Right renal cortex interstitium (tissue), 3 donors: ENCODE measurements at places on chromosomes 16 and 17. TPM values are rescaled to one million over a fixed set of nuclear protein-coding genes. Genes with fewer than 3 reads are reported as not detected.

Gene C17orf78
- not detected for polyA plus RNA-seq

DNA sequence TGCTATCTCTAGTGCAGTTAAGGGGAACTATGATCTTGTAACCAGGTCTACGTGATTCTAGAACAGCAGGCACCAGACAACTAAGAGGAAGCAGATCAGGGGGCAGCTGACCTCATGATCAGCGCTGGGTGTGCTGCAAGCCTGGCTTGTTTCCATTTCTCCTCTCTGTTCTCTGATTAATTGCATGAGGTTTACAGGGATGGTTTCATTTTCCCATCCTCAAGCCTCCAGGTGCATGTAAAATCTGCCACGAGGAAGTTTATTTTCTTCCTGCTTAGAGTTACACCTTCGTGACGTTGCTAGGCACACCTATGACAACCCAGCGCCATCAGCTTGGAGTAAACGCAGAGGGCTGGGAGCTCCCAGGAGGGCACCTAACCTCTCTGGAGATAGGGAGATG, 4.3 kb upstream of the NUPR1 start:
- DNase-seq, result no peak

Gene KSR1
- 42.9 TPM for polyA plus RNA-seq

Gene SMIM36
- polyA plus RNA-seq, result 0.06 TPM

- DNase-seq, result no peak
Observed at GRCh38 chr17:49459401-49459984, 35.6 kb upstream of the NGFR start.

Gene CRAMP1
- polyA plus RNA-seq, result 16.0 TPM

Gene EZH1
- polyA plus RNA-seq, result 37.3 TPM

GRCh38 chr17:40331743-40332641, 23.0 kb downstream of the RARA start:
- DNase-seq, result no peak

- DNase-seq, result no peak
Observed at GRCh38 chr17:20267459-20267842, 199.9 kb downstream of the LGALS9B start.

DNA sequence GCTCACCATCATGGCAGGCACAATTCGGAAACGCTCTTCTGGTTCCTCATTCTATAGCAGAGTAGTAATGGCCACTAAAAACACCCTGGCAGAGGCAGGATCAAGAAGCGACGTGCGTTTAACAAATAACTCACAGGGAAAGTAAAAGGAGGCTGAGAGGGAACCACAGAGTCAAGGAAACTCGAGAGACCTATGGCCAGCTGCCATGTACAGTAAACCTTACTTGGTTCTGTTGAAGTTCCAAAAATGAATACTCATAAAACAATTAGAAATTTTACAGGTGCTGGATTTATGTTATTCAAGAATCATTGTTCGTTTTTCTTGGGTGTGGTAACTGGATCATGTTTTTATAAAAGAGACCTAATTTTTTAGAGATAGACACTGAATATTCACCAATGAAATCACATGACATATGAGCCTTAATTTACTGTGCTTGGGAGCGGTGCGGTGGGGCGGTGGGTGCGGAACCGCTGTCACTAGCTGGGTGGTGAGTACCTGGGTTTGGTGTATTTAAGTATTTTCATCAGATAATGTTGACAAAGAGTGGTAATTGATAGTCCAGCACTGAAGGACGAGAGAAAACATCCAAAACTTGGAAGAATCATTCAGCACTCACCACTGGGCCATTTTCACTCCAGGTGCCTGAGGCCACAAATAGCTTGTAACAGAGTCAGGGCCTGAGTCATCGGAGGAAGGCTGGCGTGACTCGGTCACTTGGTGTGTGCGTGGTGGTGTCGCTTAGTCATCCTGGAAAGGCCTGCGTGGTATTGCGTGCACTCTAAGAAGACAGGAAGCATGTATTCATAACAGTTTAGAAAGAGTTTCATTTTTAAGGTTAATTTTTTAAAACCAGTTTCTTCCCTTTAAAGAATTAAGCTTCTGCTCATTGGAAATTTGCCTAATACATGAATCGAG, 135.4 kb upstream of the CHMP6 start:
- DNase-seq, result no peak

Gene CFAP119
- polyA plus RNA-seq, result 7.9 TPM
